ENCODE measurements at places on chromosomes 1 and 21.

GRCh38 chr1:238962941-238963340 lies 423.4 kb upstream of the CHRM3 start:
- no peak for DNase-seq

GRCh38 chr1:902802-903201 lies 20.9 kb upstream of the SAMD11 start:
- DNase-seq = no peak

- no peak for DNase-seq
These were observed 2.7 kb upstream of the RUNX3 start for GRCh38 chr1:24932725-24933294.

GRCh38 chr1:228781161-228781808 lies 46.0 kb downstream of the RHOU start:
- no peak for DNase-seq

GRCh38 chr21:32549440-32549839 lies 35.9 kb downstream of the TCP10L start:
- no peak for DNase-seq

GRCh38 chr1:75708910-75709309 lies 15.6 kb upstream of the ACADM start:
- no peak for DNase-seq

DNA sequence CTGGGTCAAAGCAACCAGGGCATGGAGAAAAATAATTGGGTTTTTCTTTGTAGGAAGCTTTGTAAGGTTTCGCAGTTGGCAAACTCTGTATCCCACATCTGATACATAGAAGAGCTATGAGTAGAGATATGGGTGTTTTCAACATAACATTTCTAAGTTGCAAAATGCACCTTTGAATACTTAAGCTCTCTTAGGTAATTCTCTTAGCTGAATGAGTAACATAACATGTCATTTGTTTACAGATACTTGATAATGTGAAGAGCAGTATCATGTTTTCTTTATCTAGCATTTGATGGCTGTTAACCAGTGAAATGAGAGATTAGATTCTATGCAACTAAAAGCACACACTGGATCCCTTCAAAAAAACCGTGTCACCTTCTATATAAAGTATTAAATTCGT lies 21.6 kb downstream of the RAVER2 start:
- no peak for DNase-seq

GRCh38 chr1:245542365-245542764 lies 387.6 kb downstream of the KIF26B start:
- DNase-seq = no peak

- no peak for DNase-seq
These were observed 4.8 kb downstream of the RC3H1 start for GRCh38 chr1:174017231-174017970.

GRCh38 chr1:17137441-17137840 lies 18.2 kb upstream of the PADI2 start:
- no peak for DNase-seq

DNA sequence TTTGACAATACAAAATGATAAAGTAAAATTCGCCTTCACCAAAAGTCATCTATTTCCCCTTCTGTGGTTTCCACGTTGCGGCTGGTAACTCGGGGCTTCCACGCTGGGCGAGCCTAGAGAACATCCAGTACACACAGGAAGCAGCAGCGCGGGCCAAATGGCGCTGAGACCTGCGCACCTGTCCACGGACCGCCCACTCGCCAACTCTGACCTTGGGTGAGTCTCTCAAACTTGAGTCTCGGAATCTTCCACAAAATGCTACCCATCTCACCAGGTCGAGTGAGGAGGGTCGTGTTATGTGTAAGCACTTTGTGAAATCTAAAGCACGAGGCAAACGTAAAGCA lies 820 bp upstream of the TTF2 start:
- no peak for DNase-seq

GRCh38 chr1:101511202-101511891 lies 274.5 kb downstream of the S1PR1 start:
- no peak for DNase-seq

- DNase-seq = no peak
These were observed 35.6 kb downstream of the NUF2 start for GRCh38 chr1:163357378-163357777.

- DNase-seq = no peak
These were observed 119.2 kb downstream of the CDC7 start for GRCh38 chr1:91619881-91620280.

DNA sequence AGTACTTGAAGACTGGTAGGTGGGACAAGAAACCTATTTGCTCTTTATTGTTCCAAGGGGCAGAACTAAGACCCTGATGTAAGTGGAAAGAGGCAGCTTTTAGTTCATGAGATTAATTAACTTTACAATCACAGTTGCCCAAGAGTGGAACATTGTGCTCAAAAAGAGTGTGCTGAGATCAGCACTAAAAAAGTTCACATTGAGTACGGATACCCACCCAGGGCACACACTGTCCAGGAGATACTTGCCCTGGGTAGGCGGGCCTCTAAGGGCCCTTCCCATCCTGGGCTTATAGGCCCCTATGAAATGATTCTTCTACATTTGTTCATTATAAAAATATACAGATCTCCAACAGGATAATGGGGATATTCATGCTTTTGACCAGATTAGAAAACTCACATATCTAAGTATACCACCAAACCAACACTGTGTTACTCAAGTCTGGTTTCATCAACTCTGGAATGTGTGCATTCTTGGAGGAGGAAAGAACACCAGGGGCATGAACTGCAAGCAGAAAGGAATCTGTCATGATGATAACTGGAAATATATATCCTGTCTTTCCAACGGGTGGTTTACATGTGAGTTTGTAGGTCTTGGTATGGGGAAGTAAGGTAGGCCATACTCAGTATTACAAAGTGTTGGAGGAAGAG lies 626.2 kb downstream of the SMYD3 start:
- DNase-seq = no peak

DNA sequence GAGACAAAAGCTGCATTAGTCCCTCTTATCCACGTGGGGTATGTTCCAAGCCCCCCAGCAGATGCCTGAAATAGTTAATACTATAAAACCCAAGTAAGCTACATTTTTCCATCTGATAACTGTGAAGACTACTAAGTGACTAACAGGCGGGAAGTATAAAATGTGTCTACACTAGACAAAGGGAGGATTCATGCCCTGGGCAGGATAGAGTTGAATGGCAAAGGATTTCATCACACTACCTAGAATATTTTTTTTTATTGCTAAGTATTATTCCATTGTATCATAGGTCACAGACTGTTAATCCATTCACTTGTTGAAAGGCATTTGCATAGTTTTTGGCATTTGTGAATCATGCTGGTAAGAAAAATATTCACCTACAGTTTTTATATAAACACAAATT lies 26.4 kb upstream of the CFHR4 start:
- no peak for DNase-seq

DNA sequence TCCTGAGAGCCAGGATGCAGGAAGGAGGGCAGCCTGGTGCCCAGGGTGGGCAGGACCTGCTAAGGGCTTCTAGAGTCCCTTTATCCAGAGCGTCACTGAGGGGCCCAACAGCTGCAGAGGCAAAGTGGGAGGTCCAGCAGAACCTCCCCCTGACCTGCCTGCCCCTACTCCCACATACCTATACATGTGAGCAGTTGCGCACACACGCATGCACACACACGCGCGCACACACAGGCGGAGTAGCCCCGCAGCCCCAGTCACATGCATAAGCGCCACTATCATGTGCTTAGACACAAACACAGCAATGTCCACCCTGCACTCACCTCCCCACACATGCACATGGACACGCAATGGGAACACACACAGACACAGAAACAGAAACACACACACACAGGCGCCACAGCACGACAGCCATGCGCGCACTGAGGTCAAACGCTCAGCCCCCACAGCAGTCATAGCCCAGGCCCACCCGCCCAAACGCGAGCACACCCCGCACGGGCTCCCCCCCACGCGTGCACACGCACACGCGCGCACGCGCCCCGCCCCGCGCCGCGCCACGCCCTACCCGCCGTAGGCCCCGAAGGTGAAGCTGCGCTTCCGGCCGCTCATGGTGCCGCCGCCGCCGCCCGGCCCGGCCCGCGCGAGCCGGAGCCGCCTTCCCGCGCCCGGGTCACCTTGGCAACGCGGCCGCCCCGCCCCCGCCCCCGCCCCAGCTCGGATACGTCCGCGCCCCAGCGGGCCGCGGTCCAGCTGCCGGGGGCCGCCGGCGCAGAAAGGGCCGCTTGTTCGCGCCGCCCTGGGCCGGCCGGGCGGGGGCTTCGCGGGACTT lies 17.7 kb downstream of the RAP1GAP start:
- DNase-seq = no peak

GRCh38 chr1:108560189-108560873 lies 431 bp downstream of the EEIG2 start:
- DNase-seq = no peak

DNA sequence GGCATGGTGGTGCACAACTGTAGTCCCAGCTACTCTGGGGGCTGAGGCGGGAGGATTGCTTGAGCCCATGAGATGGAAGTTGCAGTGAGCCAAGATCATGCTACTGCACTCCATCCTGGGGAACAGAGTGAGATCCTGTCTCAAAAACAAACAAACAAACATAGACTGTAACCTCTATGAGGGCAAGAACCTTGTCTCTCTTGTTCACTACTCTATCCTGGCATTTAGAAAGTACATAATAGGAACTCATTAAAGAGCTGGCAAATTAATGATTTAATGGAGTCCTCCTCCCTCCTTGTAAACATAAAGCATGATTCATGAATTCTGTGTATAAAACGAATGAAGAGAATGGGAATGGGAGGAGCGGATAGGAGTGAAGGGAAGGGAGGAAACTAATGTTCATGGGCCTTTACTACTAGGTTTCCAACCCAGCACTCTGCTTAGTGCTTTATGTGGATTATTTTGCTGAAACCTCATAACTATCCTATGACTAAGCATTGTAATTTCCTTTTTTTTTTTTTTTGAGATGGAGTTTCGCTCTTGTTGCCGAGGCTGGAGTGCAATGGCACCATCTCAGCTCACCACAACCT lies 8.6 kb downstream of the LMOD1 start:
- no peak for DNase-seq

DNA sequence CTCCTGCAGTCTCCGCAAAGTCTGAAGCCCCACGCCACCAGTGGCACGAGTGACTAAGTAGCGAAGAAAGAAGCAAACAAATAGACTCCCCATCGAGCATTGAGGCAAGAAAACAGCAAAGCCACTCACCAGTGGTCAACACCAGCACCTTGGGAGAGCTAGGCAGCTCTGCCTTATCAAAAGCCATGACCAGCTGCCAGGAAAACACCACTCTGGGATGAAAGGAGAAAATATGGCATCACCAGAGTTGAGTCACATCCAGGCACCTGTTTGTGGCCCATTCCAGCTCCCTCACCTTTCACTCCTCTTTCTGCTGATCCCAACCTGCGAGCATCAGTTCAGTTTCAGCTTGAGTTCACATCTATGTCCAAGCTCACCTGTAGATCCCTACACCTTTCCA lies 17.2 kb downstream of the PDZK1 start:
- DNase-seq = no peak

DNA sequence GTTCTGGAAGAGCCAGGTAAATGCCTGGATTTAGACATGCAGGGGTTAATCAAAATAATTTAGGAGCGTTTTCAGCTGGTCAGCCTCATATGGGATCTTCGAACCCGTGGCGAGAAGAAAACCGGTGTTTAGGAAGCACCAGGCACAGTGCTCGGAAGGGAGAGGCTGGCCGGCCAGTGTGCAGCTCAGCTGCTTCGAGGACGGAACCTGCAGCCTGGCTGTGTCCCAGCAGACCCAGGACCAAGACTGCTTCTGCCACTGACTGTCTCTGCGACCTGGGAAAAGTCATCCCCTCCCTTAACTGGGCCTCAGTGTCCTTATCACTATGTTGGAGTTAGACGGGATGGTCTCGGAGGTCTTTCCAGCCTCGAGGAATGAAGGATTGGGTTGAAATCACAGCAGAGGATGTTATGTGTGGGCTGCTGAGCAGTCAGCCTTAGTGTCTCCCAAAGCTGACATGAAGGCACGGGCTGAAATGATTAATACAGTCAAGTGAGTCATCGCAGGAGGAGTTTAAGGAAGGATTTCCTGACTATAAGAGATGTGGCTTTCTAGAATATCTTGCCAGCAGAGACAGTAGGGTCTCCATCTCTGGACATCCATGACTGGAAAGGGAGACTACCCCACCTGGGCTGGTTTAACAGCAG lies 20.8 kb downstream of the PPFIA4 start:
- no peak for DNase-seq

DNA sequence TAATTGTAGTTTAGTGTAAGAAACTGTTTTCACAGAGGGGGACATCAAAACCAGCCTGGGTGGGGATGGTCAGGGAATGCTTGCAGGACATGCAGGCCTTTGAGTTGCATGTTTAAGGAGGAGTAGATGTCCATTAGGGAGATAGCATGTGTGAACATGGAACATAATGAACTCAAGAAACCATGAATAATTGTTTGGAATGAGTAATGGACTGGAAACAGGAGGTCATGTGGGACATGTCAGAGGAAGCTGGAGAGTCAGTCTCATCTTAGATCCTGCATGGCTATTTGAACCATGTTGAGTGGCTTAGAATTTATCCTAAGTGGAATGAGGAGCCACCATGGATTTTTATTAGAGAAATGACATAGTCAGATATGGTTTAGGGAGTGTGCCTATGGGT lies 86.4 kb downstream of the RPE65 start:
- DNase-seq = no peak

GRCh38 chr1:63143482-63143881 lies 178.9 kb upstream of the FOXD3 start:
- DNase-seq = no peak

- no peak for DNase-seq
These were observed 673.3 kb downstream of the BRINP3 start for GRCh38 chr1:189804352-189804751.

DNA sequence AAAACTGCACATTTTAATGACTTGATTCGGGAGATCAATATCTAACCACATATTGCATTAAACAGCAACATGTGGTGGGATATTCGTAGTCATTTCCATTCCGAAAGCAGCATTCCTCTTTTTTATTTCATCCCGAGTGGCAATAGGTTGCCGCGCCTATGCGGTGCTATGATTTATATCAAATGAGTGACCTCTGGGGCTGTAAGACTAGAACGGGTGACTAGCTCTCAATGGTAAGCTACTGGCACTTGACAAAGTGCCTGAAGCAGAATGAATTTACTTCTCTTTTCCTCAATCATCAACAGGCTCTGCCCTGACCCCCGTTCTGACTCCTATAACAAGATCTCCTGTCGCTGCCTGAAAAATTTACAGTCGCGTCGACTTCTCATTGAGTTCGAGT lies 162.3 kb downstream of the ZNF281 start:
- no peak for DNase-seq

DNA sequence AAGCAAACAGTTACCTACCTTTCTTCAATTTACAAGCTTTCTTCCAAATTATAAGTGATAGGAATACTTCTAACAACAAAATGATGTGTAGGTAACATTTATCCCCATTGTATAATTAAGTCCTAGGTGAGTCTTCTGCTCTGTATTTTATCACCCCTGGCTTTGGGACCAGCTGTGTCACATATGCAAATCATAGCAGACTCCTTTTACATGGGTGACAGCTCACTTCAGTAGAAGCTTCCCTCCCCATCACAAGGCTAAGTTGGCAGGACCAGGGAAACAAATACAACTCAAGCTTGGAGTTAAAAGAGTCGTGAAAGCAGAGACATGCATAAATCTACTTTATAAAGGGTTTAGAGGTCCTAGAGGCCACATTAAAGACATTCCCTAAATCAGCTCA lies 121.1 kb upstream of the RUNX1 start:
- no peak for DNase-seq

- DNase-seq = no peak
These were observed 83.8 kb downstream of the EVI5 start for GRCh38 chr1:92701147-92701546.

All from brain pericyte (primary cell).